ENCODE measurements at places on chromosomes 3 and 15.
A peak's percentile ranks its signal among the peaks of the same experiment; 100 is the strongest.

- no peak for DNase-seq
These were observed 127.6 kb downstream of the SMAD6 start for GRCh38 chr15:66829551-66830121.

GRCh38 chr15:43795997-43796396 is 3.9 kb downstream of the SERF2 start:
- no peak for DNase-seq

- DNase-seq, result peak; percentile 74
These were observed 42.7 kb downstream of the THBS1 start for GRCh38 chr15:39623529-39623931.

GRCh38 chr3:116614795-116615362 is 94.7 kb upstream of the TUSC7 start:
- DNase-seq, result no peak

DNA sequence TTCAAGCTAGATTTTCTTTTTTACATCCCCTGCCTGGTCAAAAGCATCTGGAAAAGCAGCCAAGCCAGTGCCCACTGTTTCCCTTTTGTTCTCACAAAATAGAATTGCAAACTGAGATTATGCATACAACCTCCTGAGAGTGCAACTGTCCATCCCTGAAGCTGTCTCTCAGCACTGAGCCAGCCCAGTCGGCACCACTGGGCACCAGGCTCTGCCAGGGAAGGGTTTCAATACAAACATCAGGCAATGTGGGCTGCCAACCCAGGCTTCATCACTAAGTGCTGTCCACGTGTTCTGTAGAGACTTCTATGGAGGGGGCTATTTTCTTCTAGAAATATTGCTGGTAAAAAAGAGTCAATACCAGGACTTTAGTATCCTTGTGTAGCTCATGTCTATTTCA is 356.3 kb upstream of the TBL1XR1 start:
- no peak for DNase-seq

DNA sequence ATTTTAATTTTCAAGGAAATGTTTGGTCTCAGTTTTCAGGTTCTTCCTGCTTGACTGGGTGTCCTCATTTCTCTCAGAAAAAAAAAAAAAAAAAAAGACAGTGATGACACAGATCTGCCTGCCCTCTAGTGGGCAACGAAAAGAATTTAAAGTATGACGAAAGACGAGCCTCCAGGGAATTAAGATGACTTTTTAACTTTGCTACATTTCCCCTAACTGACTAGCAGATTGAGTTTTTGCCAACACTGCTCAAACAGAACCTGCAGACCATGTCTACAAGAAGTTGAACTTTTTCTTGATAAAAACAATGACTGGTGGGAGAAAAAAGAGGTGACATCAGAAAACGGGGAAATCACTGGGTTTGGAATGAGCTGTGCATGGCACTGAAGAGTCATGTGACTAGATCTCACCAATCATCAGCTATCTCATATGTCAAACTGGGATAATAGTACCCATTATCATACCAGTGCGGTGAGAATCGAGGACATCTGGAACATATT is 40.8 kb downstream of the EOMES start:
- DNase-seq, result peak; percentile 62

DNA sequence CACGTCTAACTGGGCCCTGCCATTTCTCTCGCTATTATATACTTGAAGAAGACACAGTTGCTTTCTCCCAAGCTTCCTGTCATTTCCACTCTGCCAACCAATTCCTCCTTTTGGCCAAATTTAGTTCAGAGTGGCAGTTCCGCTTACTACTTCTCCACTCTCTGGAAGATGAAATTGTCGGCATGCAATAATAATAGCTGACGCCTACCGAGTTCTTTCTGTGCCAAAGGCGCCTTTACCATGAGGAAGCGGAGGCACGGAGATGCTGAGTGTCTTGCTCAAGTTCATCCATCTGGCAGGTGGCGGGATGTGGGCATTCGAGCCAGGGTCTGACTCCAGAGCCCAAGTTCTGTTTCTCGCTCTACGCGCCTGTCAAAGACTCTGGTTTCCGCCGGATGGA is 14.6 kb upstream of the NRROS start:
- DNase-seq, result no peak

GRCh38 chr3:184354121-184354728 is 7.2 kb downstream of the CLCN2 start:
- DNase-seq, result peak; percentile 71

GRCh38 chr15:83665480-83665879 is 11.6 kb downstream of the ADAMTSL3 start:
- DNase-seq, result no peak

GRCh38 chr3:178336336-178336735 is 199.9 kb upstream of the KCNMB2 start:
- no peak for DNase-seq

- no peak for DNase-seq
These were observed 142.0 kb downstream of the GABRB3 start for GRCh38 chr15:26630857-26631256.

GRCh38 chr15:97383516-97383915 is 577.0 kb upstream of the ARRDC4 start:
- DNase-seq, result no peak

DNA sequence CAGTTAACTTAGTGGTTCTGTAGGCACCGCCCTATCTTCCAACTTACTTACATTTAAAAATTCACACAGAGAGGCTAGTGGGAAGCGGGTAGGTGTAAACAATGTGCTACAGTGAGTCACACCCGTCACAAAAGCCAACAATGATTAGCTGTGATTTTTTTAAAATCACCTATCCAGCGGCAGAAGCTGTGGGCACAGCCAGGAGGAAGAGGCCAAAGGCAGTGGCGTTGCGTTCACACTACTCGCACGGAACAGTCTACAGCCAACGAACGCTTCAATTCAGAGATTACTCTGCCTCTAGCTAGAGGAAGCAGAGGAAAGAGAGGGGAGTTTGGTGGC is 2.5 kb upstream of the NLGN1 start:
- no peak for DNase-seq

DNA sequence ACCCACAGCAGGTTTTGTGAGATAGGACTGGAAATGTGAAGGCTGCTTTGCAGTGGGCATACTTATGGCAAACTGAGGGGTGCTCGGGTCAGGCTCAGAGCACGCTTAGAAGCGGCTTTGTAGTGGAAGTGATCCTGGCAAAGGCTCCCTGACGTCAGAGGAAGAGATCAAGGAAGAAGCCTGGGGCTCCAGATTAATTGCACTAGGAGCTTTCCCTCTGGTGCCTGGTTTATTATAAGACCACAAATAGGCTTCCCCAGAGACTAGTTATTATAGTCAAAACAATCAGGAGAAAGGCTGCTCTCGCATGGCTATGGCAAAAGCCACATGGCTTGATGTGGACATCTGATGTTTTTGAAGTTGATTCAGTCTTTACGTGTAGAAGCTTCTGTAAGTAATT is 515.1 kb downstream of the GABRG3 start:
- DNase-seq, result no peak

DNA sequence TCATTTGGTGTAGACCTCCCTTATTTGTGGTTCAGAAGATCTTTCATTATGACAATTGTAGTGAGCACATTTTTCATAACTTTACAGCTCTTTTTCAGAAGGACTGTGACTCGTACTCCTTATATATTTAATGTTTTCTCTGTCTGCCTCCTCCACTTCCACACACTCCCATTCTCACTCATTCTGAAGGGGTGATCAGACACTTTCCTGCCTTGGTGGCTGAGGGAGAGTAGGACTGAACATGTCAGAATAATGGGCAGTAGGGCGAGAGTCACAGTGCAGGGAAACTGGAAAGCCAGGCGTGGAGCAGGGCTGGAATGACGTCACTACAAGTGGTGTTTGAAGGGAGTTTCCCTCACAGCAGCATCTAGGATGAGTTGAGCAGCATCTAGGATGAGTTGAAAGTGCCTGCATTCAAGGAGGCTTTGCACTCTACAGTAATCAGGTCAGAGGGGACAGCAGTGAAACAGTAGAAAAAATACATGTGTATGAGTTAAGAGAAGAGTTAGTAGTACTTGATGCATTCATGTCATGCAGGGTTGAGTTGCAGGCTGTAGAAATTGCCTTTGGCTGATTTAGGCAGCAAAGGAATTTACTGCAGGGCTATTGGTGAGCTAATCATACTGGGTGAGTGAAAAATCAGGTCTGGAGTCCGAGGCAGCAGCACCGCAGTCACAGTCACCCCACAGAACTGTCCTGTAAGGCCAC is 36.3 kb upstream of the FBXL22 start:
- peak; percentile 14 for DNase-seq

GRCh38 chr3:183378545-183378944 is 49.9 kb downstream of the MCF2L2 start:
- DNase-seq, result no peak

DNA sequence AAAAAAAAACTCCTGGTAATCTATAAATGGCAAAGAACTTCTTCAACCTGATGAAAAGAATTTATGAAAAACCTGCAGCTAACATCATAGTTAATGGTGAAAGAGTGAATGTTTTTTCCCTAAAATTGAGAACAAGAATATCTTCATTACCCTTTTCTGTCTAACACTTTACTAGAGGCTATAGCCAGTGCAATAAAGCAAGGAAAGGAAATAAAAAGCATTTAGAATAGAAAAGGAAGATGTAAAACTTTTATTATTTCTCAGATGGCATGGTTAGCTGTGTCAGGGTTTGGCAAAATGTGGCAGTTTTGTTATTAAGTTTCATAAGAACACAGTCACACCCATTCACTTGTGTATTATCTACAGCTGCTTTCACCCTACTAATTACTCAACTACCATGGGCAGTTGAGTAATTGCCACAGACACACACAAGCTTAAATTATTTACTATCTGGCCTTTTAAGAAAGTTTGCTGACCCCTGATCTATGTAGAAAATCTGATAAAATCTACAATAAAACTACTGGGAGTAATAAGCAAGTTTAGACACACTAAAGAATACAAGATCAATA is 465.1 kb downstream of the MAGI1 start:
- no peak for DNase-seq

GRCh38 chr3:40152482-40153133 is 156.9 kb upstream of the EIF1B start:
- DNase-seq, result no peak

- no peak for DNase-seq
These were observed 896 bp upstream of the KLHL25 start for GRCh38 chr15:85795337-85796305.

GRCh38 chr3:197889204-197889930 is 60.6 kb upstream of the RPL35A start:
- DNase-seq, result no peak

DNA sequence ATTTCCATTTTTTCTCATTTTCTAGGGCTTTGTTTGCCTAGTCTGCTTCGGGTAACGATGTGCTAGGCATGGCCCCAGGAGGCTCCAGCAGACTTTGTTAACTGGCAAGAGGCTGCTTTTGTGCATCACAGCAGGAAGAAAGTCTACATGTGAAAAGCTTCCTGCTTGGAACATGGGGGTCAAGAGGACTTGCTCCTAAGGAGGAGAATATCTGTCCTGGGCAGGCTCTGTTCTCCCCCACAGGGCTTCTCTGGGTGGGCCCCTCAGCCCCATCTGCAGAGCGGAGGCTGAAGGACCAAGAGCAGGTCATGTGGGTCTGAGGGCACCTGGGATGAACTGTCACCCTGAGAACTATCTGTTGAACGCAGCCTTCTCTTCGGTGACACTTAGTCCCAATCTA is 94.7 kb downstream of the CCNL1 start:
- no peak for DNase-seq

- peak; percentile 49 for DNase-seq
These were observed at the start of gene EIF4E3 for GRCh38 chr3:71725271-71725991. EIF4E3 (minus strand) TSS chr3:71725402; CDS start chr3:71725367, 35 bp downstream.

- no peak for DNase-seq
These were observed 48.5 kb upstream of the PEX5L start for GRCh38 chr3:180085122-180085710.

DNA sequence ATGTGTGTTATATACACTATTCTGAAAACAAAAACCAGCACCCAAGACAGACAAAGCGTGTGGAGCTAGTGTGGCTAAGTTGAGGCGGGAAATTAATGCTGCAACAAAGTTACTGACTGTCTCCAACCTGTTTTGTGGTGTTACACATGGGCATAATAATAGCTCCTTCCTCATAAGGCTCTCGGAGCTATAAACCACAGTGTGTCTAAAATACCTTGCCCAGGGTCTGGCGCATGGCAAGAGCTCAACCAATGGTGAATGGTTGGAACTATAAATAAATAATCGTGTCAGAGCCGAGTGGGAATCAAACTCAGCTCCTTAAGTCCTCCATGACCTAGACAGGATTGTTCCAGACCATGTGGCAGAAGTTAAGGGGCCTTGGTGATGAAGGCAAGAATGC is 35.9 kb upstream of the TFRC start:
- no peak for DNase-seq

GRCh38 chr3:2774481-2775249 is 335.5 kb downstream of the IL5RA start:
- no peak for DNase-seq

DNA sequence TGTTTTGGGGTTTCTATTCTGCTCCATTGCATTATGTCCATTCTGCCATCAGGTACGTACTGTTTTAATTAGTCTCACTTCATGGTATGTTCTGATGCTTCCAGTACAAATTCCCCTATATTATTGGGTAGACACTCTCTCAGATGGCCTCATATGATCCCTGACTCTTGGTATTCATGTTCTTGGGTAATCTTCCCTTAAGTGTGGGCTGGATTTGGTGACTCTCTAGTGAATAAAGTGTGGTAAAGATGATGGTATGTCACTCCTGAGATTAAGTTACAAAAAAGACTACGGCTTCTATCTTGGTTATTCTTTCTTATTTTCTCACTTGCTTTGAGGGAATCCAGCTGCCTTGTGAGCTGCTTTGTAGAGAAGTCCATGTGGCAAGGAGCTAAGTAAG is 89.6 kb upstream of the TBC1D5 start:
- no peak for DNase-seq

- DNase-seq, result no peak
These were observed 293.8 kb downstream of the ROBO1 start for GRCh38 chr3:79473993-79474392.

- peak; percentile 85 for DNase-seq
These were observed 43.5 kb upstream of the BDH1 start for GRCh38 chr3:197599089-197599765.

- DNase-seq, result no peak
These were observed 317.3 kb downstream of the FGF12 start for GRCh38 chr3:192409838-192410683.

- no peak for DNase-seq
These were observed 250.9 kb upstream of the IGF1R start for GRCh38 chr15:98397419-98397818.

GRCh38 chr3:193589129-193589528 is 3.9 kb upstream of the OPA1 start:
- no peak for DNase-seq

- peak; percentile 70 for DNase-seq
These were observed 105.5 kb upstream of the ICE2 start for GRCh38 chr15:60584355-60584998.

DNA sequence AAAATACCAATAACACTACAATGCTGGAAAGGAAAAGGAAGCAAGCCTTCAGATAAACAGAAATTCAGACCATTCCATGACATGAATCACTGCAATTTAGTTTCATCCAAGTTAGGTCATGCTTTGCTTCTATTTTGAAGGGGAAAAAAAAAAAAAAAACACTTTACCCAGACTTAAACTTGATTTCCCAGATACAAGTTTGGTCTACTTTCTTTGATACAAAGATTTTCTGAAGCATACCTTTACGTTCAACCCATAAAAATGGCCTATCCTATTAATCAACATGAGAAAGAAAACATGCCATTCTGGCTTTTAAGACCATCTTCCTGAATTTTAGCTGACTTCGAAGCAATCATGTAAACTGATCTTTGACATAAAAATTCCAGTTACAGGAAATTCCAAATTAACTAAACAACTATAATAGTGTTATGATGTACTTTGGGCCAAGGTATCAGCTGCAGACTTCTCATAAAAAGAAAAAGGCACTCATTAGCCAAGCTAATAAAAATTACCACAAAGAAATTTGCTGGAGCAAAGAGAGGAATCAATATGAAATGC is 12.6 kb downstream of the OSBPL10 start:
- DNase-seq, result no peak

- no peak for DNase-seq
These were observed 75.8 kb downstream of the STXBP5L start for GRCh38 chr3:120983841-120984240.
